ENCODE measurements at places on chromosomes 3 and 15.
A peak's percentile ranks its signal among the peaks of the same experiment; 100 is the strongest.

- DNase-seq = no peak
Measured at GRCh38 chr3:29922992-29923746, 642.3 kb downstream of the RBMS3 start.

DNA sequence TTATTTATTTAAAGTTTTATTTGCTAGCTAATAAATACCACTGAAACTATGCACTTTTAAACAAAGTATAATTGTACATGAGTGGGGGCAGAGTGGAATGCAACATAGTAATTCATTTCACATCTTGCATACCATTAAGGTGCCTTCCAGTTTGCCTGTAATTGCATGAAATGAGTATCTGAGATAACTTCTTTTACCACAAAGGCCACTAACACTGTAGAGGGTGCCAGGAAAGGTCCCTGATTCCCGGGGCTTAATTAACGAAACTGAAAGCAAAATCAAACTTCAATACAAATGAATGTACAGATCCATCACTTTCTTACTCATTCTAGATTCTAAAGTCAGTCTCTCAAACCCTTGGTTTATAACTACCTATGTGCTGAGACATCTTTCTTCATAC lies 2.1 kb downstream of the CD47 start:
- no peak for DNase-seq

GRCh38 chr15:84942456-84942855 lies 39.2 kb upstream of the PDE8A start:
- DNase-seq = no peak

DNA sequence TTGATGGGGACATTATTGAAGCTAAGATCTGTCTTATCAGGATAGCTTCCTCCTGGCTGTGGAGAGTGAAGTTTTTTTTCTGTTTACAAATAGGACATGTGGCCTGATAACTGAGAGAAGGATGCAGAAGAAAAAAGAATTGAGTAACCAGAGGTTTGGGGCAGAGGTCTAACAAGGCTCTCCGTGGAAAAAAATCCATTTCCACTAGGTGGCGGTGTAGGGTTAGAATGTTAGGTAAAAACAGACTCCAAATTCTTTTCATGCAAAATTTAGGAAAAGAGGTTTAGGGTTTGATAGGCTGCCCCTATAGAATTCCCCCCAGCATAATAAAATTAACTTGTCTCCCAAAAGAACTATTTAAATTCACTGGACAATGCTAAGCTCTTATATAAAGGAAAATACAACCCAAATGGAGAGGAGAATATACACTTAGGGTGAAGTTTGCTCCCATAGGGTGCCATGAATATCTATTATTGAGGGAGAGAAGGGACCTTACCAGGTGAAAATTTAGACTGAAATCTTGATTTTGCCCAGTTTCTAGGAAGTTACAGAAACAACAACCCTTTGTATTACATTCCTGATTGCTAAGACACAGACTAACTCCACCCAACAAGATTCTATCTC lies 1560.4 kb downstream of the OTOL1 start:
- DNase-seq = peak; percentile 41

DNA sequence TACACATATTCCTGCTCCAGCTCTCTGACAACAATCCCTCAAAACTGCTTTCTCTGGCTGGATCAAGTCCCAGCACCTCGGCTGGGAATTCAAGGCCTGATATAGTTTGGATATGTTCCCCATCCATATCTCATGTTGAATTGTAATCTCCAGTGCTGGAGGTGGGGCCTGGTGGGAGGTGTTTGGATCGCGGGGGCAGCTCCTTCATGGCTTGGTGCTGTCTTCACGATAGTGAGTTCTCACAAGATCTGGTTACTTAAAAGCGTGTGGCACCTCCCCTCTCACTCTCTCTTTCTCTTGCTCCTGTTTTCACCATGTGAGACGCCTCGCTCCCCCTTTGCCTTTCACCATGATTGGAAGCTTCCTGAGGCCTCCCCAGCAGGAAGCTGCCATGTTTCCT lies 47.4 kb upstream of the SYN2 start:
- no peak for DNase-seq

GRCh38 chr3:184314700-184315542 lies 515 bp downstream of the EIF4G1 start:
- peak; percentile 61 for DNase-seq

GRCh38 chr3:69161587-69162307 lies 39.4 kb upstream of the LMOD3 start:
- peak; percentile 57 for DNase-seq

DNA sequence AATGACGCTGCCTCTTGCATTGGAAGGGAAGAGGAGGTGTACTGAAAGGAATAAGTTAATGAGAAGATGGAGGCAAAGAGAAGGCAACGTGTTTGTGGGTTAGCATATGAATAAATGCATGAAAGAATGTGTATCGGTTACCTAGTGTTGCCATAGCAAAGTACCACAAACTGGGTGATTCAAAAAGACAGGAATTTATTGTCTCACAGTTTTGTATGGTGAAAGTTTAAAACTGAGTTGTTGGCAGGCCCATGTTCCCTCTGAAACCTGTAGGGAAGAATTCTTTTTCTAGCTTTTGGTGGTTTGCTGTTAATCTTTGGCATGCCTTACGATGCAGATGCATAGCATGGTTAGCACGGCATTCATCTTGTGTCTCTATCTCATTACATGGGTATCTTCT lies 729.9 kb downstream of the MECOM start:
- DNase-seq = no peak
